ENCODE measurements at places on chromosomes 7 and 10. TPM values are rescaled to one million over a fixed set of nuclear protein-coding genes. Genes with fewer than 3 reads are reported as not detected.

AGAP5 gene
- 8.2 TPM for total RNA-seq

DNA sequence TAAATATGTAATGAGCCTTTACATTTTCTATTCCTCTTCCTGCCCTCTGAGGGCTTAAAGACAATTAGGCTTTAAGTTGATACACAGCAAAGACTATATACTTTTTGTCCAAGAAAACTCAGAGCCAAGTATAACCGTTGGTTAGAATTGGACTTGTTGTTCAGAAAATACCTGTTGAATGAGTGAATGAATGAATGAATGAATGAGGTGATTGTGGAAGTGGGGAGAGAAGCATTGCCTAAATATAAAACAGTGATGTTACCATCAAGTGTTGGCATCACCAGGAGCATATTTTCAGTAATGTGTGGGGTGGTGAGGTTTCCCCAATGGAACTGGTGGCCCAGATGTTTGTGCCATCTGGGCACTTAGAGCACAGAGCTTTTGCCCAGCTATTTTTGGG is 106.9 kb downstream of the AOAH start:
- no peak for DNase-seq

DNA sequence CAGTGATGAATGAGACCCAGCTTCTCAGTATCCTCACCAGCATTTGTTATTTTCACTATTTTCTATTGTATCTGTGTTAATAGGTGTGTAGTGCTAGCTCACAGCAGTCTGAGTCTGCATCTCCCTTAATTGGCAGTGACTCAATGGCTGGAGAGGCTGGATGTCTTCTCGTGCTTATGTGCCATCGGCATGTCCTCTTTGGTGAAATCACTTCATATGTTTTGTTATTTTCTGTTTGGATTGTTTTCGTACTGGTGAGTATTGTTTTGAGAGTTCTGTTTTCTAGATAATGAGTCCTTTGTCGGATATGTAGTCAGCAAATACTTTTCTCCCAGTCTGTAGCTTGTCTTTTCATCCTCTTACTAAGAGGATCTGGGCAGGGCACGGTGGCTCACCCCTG is 66.1 kb downstream of the AMZ1 start:
- no peak for DNase-seq

DNA sequence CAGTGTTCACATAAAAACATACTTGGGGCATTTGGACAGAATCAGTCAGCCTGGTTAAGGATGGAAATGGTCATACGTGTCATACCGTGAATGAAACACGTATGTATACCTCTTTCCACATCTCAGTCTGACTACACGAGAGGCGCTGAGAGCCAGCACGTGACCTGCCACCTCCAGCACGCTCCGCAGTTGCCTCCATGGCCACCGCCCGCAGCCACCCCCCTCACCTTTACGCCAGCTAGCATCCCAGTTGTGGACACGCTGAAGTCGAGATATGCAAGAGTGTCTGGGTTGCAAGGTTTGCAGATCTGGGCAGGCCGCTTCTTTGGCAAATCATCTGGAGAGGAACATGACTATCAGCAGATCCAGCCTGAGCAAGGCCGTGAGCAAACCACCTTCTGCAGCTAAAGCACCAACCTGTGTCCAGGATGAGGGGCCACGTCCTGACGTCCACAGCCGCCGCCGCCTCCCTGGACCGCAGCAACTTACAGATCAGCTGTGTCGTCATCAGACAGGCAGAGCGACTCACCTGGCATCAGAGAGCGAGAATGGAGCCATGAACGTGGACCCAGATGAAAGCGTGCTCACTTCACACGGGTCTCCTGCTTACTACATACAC is 209.4 kb downstream of the ZMYND11 start:
- DNase-seq = no peak
